ENCODE measurements at places on chromosomes 16 and 17.

DNA sequence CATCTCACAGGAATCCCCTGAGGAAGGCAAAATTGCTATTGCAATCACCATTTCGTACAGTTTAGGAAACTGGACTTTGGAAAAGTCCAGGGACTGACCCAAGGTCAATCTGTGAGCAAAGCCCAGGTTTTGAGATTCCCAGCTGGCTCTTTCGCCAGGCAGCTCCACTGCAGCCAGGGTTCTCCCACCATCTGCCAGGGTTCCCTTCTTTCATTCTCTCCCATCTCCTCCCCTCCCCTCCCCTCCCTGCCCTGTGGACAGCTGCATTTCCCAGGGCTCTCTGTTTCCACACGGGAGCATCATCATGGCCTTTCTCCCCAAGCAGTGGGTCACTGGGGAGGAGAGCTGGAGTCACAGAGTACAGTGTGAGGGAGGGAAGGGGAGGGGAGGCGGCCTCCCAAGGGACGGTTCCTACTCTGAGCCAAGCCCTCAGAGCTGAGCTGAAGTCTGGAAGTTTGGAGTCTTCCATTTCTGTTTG is 11.9 kb upstream of the GSDMA start:
- DNase-seq = no peak

- DNase-seq = no peak
Measured at GRCh38 chr17:39755554-39756379, 18.0 kb downstream of the GRB7 start.

GRCh38 chr17:60610473-60610872 is 10.5 kb downstream of the PPM1D start:
- DNase-seq = no peak

GRCh38 chr16:80387318-80387921 is 153.4 kb upstream of the DYNLRB2 start:
- DNase-seq = no peak

GRCh38 chr17:19877364-19877945 is 9.7 kb upstream of the ULK2 start:
- no peak for DNase-seq

- DNase-seq = no peak
Measured at GRCh38 chr17:61009663-61010062, 332.0 kb downstream of the BCAS3 start.

- no peak for DNase-seq
Measured at GRCh38 chr17:40937384-40937819, at the start of gene KRT23. KRT23 (minus strand) TSS chr17:40937646; CDS start chr17:40936603, 1,043 bp downstream.
